ENCODE measurements at places on chromosomes 3 and 15. TPM values are rescaled to one million over a fixed set of nuclear protein-coding genes. Genes with fewer than 3 reads are reported as not detected.

Gene CYP11A1
- total RNA-seq, result 3.3 TPM

Gene DPPA2
- total RNA-seq, result 9.3 TPM

GRCh38 chr3:129603561-129603942 lies 2.9 kb downstream of the PLXND1 start:
- no peaks in the 10 kb centered on the region for H3K36me3 ChIP-seq
- peaks cover 50% of the 10 kb centered on the region for H3K4me1 ChIP-seq
- H3K27ac ChIP-seq, result no peak overlapping the region
- DNase-seq, result no peak
- peaks cover 39% of the 10 kb centered on the region for H3K27me3 ChIP-seq

- no peak overlapping the region for H3K4me3 ChIP-seq
- no peaks in the 10 kb centered on the region for H3K36me3 ChIP-seq
- H3K4me1 ChIP-seq, result no peaks in the 10 kb centered on the region
- no peak overlapping the region for H3K27ac ChIP-seq
- DNase-seq, result no peak
These were observed 15.3 kb upstream of the ARL14 start for GRCh38 chr3:160661660-160662059.

DNA sequence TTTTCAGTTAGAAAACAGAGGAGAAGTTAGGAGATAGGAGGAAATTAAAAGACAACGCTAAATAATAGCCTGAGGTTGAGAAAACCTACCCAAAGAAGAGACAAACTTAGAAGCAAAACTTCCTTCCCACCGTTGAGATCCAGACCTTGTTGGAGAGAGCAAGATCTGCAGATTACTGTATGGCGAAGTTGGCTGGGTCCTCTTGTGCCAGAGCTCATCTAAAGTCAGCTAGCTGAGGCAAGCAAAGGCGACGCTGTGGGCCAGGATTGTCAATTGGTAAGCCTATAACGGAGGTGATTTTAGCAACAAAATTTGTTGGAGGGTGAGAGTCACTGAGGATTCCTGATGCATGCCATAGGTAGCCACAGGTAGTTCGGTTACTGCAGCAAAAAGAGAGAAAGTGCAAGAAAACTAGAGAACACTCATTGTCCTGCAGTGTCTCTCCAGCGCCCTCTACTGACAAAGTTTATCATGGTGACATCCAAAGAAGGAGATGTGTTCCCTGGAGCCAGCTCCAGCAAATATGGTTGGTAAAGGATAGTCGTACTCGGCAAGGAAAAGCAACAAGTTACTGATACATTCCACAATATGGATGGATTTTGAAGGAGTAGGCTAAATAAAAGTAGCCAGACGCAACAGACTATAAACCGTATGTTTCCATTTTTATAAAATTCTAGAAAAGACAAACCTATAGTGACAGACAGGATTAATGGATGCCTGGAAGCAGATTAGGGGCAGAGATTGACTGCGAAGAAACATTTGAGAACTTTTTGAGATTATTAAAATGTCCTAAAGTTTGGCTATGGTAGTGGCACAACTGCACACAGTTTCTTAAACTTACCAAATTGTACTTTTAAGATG lies 9.8 kb upstream of the OR5K4 start:
- H3K27me3 ChIP-seq, result no peaks in the 10 kb centered on the region
- H3K36me3 ChIP-seq, result no peaks in the 10 kb centered on the region
- no peak overlapping the region for H3K27ac ChIP-seq
- peak; percentile 95 for DNase-seq
- H3K4me1 ChIP-seq, result no peaks in the 10 kb centered on the region
- H3K4me3 ChIP-seq, result no peak overlapping the region

DNA sequence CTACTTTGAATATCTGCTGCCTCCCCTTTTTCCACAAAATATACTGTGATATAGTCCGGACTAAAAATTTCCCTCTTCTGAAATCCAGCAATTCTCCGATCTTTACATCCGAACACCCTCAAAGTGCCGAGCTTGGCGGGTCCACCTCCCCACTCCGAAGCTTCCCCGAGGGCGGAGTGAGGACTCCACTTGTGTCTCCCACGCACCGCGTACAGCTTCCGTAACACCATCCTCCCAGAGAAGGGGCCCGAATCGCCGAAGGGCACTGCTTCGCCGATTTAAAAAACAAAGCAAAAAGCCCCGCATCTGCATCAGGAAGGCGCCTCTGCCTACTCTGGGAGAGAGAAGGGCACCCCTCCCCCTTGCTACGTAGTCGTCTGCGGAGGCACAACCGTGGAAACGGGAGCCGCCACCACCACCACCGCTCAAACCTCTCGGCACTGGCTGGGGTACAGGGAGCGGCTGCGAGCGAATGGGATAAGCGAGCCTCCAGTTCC lies 551 bp downstream of the NCBP2 start:
- no peaks in the 10 kb centered on the region for H3K27me3 ChIP-seq
- peaks cover 27% of the 10 kb centered on the region for H3K36me3 ChIP-seq
- DNase-seq, result peak; percentile 68
- H3K4me3 ChIP-seq, result peak overlapping the region; percentile 99

GRCh38 chr15:89416339-89417183 lies 79.8 kb downstream of the RHCG start:
- no peak overlapping the region for H3K27ac ChIP-seq
- DNase-seq, result peak; percentile 97
- H3K4me3 ChIP-seq, result peak overlapping the region; percentile 61
- peaks cover 98% of the 10 kb centered on the region for H3K27me3 ChIP-seq
- H3K4me1 ChIP-seq, result peaks cover 33% of the 10 kb centered on the region

Measured in GM23338 (cell line).